ENCODE measurements at places on chromosomes 16 and 17.

DNA sequence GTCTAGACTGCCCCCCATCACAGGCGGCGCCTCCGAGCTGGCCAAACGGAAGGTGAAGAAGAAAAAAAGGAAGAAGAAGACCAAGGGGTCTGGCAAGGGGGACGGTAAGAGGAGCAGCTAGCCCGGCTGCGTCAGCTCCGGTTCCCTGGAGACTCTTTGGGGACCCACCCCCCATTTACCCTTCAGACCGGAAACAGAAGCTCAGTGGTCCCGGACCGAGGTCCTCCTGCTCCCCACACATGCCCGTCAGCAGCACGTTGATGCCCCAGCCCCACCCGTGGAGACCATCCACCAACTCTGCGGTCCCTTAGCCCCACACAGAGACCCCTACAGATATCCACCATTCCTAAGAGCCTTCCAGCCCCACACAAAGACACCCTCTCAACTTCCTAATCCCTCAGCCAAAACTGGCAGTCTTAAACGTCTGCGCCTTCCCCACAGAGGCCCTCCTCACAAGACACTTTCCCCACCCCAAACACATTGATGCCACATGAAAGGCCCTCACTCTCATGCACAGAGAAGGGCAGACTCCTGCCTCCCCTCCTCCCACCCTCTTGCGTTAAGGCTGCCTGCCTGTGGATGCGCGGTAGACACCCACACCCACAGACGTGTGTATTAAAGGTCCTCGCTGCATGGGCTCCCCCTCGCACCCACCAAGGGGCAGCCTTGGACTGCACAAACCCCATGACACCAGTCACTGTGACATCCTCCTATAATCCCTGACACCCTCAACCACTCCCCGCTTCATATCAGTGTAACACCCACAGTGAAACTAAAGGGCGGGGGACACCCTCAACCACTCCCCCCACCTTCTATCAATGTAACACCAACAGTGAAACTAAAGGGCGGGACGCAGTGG is 58.2 kb upstream of the RPH3AL start:
- DNase-seq: no peak

DNA sequence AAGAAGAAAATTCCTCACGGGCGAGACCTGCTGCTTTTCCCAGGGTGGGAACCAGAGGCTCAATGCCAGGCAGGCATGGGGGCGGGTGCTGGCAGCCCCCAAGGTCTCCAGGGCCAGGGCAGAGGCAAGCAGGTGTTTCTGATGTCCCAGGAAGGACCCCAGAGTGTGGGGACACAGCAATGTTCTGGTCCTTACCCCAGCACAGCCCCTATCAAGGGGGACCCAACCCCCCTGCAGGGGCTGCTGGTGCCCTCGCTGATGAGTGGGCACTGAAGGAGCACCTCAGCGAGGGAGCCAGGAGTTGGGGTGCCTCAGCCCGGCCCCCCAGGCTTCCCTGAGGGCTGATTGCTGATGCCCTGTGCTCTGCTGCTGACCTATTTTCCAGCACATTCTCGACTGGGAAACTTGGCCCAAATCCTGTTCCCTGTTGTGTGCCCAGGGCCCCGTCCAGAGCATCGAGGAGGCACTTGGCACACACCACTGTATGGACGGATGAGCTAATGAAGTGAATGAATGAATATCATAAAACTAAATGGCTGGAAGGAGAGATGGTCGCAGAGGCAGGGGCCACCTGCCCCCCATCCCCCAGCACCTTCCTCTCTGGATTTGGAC is 2.8 kb downstream of the DBNDD1 start:
- DNase-seq: no peak

DNA sequence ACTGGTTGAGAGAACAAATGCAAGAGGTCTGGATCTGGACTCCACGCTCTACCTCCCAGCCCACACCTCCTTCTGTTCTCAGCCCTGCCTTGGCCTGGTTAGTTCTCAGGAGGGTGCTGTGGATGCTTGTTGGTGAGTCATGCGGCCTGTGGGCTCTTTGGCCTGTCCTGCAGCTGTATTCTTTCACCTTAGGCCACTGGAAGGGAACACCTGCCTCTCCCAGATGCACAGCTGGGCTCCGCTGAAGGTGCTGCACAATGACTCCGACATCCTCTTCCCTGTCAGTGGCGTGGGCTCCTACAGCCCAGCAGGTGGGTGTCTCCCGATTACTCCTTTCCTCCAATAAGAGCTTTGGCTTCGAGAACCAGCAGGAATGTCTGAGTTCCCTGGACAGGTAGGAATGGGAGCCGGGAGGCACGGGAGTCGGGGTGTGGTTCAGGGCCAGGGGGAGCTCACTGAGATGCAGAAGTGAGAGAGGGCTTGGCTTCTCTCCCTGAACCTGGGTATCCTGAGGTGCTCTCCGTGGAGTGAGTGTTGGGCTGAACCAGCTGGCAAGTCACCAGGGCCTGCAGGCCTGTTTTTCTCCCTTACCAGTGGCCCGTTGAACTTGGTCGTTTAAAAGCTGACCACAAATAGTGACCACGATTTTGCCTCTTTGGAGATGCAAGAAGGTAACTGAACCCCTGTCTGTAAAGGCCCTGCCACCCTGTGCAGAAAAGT is 85.0 kb downstream of the SNX29 start:
- no peak for DNase-seq

- DNase-seq: no peak
Observed at GRCh38 chr17:5282642-5283217, 646 bp downstream of the RABEP1 start.

DNA sequence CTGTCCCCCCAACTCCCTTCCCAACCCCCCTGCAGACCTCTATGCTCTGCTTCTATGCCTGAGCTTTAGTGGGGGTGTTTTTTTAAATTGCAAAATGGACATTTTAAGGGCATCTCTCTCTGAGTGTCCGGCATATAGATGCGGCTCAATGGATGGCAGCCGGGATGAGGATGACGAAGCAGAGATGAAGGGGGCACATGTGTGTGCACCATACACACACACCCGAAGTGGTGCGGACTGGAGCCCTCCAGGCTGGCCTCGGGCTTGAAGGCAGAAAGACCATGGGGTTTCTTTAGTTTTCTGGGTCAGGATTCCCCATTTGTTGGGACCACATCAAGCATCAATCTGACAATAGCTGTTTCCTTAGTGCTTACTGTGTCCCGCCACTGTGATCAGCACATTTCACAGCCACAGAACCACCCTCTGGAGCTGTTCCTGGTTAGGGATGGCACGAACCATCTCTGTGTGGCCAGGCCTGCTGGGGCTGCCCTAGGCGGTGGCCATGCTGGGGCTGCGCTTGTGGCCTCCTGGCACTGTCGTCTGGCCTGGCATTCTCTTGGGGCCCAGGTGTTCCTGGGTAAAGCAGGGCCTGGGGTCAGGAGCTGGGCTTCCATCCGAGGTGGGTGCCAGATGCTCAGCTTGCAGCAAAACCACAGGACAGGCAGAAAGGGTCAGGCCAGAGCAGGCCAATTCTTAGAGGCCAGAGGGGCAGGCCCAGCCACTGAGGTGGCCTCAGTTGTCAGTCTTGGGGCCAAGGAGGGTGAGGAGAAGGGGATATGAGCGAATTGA is 49.9 kb downstream of the NT5M start:
- DNase-seq: no peak

- no peak for DNase-seq
Observed at GRCh38 chr16:86515777-86516622, 5.7 kb downstream of the FOXF1 start.

GRCh38 chr16:90020838-90021382 is 1.7 kb upstream of the DBNDD1 start:
- no peak for DNase-seq

DNA sequence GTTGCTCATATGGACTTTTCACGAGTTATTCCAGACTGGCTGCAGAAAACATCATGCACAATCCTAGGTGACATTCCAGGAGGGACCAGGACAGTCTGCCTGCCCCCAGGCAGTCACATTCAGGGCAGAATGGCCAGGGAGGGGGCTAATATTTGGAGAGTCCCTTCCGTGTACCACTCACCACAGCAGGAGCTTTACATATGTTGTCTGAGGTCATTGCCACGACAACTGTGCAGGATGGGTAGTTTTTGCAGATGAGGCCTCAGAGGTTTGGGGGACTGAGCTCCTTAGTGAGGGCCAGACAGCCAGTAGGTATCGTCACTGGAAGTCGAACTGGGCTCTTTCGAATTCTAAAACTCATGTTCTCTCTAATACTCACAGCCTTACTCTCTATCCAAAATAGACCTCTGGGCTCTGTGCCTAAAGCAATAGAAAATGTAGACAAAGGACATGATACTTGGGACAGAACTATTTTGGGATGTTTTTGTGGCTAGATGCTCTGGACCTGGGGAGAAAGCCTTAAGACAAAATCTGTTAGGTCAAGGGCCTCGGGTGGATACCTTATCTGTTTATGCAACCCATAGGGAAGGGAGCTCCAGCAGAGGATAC is 338.5 kb downstream of the MAF start:
- no peak for DNase-seq

DNA sequence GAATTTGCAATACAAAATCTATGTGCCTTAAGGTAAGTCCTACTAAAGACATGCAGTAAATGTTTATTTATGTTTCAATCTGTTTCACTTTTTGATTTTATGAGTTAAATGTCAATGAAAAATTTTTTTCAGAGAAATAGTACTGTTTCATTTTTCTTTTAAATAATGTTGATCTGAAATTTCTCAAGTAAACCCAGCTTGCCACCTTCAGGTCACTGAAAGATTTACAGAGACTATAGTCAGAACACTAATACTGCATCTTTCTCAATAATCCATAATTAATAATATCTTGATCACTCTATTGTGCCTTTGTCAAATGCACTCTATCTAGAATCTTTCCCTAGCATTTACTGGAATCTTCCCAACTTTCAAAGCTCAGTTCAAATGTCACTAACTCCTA is 6.5 kb upstream of the DHX40 start:
- no peak for DNase-seq

DNA sequence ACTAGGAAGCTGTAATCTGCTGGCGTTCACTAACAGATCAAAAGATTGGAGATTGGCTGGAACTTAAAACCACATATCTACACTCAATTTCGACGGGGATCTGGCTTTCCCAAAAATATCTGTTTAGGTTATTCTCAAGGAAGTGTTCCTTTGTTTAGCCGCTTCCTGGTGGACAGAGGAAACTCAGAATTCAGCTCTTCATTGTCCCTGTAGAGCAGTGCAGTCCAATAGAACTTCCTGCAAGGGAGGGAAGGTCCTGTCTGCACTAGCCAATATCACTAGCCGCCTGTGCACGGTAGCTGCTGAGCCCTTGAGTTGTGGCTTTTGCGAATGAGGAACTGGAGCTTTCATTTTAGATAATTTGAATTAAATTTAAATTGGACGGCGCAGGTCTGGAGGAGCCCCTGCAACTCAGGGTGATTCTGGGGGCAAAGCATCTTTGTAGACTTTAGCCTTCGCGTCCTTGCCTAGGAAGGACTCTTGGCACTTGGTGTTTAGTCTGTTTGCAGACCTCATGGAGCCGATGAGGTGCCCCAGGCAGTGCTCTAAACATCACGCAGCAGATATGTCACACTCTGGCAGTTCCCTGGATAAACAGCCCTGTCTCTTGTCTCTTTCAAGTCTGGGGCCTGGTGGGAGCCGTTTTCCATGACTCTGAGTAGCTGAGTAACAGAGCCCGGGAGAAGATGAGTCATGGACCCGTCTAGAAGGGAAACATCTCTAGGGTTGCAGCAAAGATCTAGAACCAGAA is 122.2 kb downstream of the CCDC182 start:
- no peak for DNase-seq

- no peak for DNase-seq
Observed at GRCh38 chr16:46747777-46748651, at the start of gene MYLK3. TSS of gene MYLK3 (minus strand) at chr16:46748344. CDS start at chr16:46748193, 151 bp downstream.

Measured in fibroblast of skin of left biceps (primary cell).